ENCODE measurements at places on chromosomes 2 and 18. TPM values are rescaled to one million over a fixed set of nuclear protein-coding genes. Genes with fewer than 3 reads are reported as not detected.

TBR1 gene
- not detected for total RNA-seq

ERFE gene
- total RNA-seq, result 3.2 TPM

ANKRD30B gene
- not detected for total RNA-seq

C2orf68 gene
- total RNA-seq, result 10.8 TPM

GNLY gene
- total RNA-seq, result not detected

- DNase-seq, result peak; percentile 95
Measured at GRCh38 chr2:119283873-119284331, 60.3 kb downstream of the STEAP3 start.

GRCh38 chr18:65788373-65788772, 37.6 kb downstream of the CDH7 start:
- no peak for DNase-seq

- DNase-seq, result no peak
Measured at GRCh38 chr2:86632672-86633071, 9.0 kb upstream of the RNF103 start.

DNA sequence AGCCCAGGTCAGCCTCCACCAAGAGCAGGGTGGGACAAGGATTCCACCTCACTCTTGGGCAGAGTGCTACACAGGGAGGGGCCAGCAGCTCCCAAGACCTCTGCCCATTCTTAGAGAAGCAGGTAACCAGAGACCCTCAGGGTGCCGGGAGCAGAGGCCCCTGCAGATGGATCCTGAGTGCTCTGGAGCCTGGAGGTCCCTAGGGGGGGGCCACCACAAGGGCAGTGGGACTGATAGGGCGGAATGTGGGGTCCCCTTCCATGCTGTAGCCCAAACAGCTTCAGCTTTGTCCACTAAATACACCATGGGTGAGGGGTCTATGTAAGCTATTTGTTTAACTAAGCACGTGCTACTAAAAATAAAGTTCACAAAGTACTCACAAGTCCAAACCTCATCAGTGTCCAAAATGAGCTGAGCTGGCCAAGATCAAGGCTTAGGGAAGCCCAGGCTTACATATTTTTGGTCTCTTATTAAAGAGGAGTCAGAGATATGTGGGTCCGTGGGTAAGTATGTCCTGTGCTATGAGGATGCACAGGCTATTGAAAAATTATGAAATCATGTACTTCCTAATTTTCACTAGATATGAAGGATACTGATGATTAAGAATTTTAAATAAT, 21.5 kb upstream of the GPC1 start:
- no peak for DNase-seq

DNA sequence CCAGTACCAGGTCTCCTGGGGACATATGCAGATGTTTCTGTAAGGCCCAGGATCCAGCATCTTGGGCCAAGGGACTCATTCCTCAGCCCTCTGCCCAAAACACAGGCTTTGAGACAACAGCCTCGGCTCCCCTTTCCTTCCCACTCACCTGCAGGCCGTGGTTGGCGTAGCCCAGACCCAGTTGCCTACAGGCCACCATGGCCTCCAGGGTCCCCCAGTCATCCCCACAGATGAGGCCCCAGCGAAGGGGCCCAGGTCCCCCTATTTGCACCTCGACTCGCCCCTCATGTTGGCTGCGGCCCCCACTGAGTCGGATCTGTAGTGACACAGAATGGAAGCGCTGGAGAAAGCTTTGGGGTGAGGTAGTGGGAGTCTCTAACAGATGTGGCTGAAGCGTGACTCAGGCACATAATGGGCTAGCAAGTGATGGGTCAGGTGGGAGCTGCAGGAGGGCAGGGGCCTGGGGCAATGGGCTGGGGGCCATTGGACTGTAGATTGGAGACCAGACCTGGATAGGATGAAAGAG, 5.8 kb downstream of the HTRA2 start:
- no peak for DNase-seq

DNA sequence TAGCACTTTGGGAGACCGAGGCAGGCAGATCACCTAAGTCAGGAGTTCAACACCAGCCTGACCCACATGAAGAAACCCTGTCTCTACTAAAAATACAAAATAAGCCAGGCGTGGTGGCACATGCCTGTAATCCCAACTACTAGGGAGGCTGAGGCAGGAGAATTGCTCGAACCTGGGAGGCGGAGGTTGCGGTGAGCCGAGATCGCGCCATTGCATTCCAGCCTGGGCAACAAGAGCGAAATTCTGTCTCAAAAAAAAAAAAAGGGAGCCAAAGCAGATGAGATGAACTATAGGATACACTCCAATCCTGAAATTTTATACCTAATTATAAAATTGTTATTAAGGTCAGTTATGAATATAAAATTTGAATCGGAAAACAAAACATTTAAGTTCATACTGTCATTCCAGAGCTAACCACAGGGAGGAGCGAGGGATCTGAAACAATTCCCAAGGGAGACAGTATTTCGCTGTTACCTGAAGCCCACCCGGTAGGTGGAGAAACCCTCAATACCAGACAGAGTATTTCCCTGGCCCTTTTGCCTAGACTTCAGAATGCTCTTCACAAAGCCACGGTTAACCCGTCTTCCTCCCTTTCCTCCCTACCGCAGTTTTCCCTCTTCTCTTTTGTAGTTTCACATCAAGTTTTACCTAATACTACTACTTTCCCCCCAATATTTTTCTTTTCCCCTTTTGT, 1.4 kb downstream of the PPM1G start:
- DNase-seq, result peak; percentile 31

DNA sequence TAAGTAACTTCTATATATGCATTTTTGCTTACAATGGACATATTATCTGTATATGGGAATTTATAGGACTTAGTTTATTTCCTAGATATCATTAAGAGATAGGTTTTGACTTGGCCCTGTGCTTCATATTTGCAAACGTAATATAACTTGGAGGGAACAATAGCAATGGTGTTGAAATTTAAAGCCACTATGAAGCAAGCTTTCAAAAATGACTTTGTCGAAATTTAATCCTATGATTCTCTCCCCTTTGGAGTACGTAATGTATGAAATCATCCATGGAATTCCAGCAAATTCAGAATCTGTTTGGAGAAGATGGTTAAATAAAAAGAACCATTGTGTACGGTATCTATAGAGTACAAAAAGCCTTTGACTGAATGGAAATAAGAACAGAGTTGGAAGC, 486.3 kb downstream of the ARHGAP15 start:
- DNase-seq, result no peak

DNA sequence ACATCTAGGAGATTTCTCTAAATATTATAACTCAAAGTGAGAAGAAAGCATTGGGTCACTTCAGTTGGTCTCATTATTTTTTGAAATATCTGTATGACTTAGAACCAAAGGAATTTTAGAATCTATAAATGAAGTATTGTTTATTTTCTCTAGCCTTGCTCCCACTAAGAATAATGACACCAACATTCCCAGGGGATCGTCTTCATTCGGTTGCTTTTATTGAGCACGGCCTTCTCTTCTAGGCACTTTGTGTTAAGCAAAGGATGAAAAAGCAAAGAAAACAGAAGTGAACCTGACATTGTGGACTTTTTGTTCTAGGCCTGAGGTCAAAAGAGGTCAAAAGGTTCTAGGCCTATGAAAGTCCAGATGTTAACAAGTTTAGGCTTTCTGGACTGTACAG, 231.9 kb downstream of the GALR1 start:
- DNase-seq, result no peak

DNA sequence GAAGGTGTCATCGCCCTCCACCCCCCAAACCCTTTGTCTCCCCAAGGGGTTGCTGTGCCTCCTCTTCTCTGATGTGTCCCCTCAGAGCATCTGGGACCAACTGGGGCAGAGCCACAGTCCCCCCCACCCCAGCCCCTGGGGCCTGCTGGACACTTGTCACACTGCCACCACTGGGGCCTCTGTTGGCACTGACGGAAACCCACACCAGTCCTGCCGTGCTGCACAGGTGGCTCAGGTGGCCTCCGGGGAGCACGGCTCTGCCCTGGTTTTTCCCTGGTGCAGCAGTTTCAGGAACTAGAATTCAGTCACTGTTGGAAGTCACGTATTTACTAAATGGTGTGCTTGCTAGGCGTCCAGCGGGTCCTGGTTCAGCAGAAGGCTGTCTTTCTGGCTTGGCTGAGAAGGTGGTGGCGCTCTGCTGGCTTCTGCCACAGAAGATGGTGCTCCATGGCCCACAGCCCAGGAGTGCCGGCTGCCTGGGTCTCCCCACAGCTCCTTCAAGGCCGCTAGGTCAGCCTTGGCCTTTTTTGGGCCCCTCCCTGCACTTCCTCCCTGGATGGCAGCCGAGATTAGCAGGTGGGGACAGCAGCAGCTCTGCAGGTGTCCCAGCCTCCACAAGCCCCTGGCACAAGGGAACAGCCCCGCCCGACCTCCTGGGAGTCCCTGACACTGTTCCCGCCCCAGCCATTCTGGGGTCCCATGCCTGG, 18.6 kb upstream of the KLHL30 start:
- no peak for DNase-seq

- no peak for DNase-seq
Measured at GRCh38 chr2:4882421-4882820, 809.8 kb upstream of the SOX11 start.

GRCh38 chr18:56285387-56286065, 352.9 kb downstream of the TXNL1 start:
- no peak for DNase-seq

- DNase-seq, result no peak
Measured at GRCh38 chr2:68108120-68108519, 45.3 kb upstream of the C1D start.

DNA sequence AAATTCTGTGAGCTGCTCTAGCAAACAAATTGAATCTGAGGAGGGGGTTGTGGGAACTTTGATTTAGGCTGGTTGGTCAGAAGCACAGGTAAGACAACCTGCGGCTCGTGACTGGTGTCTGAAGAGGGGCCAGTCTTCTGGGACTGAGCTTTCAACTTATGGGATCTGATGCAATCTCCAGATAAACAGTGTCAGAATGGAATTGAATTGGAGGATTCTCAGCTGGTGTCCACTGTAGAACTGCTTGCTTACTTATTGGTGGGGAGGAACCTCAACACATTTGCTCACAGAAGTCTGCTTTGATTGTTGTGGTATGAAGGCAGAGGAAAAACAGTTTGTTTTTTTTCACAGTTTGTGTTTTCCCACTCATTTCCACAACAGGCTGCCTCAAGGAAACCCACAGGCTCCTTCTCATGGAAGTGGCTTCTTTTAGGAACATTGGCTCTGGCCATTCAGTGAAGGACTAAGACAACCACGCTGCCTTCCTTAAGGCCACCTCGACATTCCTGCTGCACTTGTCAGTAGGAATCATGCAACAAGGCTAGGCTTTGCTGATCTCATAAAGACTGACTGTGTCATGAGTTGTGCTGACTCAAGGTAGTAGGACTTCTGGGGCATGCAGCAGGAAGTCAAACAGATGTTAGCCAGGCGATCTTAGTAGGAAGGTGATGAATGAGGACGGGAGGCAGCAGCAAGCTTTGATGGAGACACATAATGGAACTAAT, 104.7 kb downstream of the TSN start:
- peak; percentile 85 for DNase-seq

All from mammary epithelial cell (primary cell).